ENCODE measurements at places on chromosomes 12 and 14. TPM values are rescaled to one million over a fixed set of nuclear protein-coding genes. Genes with fewer than 3 reads are reported as not detected.
A peak's percentile ranks its signal among the peaks of the same experiment; 100 is the strongest.

- DNase-seq: no peak
These were observed 82.9 kb downstream of the NEDD1 start for GRCh38 chr12:96989916-96990315.

- no peak for DNase-seq
These were observed 240.0 kb downstream of the MDGA2 start for GRCh38 chr14:47435331-47435965.

DNA sequence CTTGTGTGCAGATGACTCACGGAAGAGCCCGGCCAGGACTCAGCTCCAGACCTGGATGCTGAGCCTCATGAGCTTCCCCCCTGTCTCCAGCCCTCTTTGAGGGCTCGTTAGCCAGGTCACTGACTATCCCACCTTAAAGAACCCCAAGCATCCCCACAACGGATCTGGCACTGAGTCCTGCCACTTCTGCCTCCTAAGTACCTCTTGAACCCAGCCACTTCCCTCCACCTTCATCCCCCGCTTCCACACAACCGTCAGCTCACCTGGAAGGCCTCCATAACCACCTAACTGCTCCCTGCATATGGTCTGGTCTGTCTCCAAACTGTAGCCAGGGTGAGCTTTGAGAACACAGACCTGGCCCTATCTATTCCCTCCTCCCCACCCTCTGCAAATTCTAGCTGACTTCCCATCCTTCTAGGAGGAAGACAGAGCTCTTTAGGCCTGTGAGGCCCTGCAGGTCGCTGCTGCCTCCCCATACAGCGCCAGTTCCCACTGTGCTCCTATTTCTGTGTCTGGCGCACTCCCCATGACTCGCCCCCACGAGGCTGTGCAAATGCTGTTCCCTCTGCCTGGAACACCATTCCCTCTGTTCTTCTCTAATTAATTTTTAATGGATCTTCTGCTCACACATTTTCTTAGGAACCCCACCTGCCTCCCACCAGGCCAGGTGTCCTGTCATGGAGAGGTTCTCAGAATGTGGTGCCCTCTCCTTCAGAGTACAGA lies 2.9 kb upstream of the HSP90AA1 start:
- no peak for DNase-seq

GRCh38 chr12:13227191-13227590 lies 30.7 kb downstream of the EMP1 start:
- DNase-seq: no peak

DNA sequence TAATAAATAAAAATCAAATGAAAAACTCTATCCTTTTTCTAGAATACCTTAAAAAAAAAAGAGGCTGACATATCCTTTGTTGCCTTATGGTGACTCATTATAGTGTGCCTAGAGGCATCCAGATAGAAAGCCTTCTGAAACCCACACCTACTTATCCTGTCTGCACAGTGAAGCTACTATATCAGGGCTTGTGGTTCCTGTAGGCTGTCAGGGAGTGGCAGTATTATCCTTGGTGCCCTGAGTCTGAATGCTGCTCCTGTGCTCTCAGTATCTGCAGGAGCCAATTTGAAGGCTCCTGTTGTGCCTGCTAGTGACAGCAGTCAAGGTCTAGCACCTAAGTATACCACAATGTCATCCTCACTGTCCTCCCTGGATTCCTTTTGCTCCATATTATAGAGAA lies 168.4 kb upstream of the AVPR1A start:
- DNase-seq: no peak

- peak; percentile 18 for DNase-seq
These were observed 16.4 kb downstream of the CEP170B start for GRCh38 chr14:104881369-104881979.

DNA sequence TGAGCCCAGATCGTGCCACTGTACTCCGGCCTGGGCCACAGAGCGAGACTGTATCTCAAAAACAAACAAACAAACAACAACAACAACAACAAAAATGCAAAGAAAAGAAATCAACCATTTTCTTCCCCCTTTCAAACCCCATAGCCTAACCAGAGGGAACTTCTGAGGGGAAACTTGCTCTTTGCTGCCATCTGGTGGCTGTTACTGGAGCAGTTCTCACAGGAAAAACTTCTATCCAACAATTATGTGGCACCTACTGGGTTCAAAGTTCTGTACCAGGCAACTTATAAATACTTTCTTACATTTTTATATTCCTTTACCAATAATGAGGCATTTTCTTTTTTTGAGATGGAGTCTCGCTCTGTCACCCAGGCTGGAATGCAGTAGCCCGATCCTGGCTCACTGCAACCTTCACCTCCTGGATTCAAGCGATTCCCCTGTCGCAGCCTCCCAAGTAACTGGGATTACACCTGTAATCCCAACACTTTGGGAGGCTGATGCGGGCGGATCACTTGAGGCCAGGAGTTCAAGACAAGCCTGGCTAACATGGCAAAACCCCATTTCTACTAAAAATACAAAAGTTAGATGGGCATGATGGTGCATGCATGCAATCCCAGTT lies 50.9 kb upstream of the BICDL1 start:
- peak; percentile 44 for DNase-seq

DNA sequence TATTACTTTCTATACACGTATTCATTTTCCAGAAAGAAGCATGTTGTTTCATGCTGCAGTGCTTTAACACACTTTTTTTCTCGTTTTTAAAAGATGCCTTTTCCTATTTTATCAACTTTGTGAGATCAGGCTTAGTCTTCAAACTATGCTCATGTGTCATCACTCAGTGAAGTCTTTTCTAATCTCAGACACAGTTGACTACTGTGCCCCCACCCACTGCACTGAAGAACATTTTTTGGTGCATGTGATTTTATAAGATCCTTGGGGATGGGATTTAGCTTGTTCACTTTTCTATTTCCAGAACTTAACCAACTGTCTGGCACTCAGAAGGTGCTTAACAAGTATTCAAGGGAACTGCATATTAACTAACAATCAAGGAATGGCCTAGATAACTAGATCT lies 85.5 kb downstream of the CDK17 start:
- no peak for DNase-seq

- DNase-seq: no peak
These were observed 16.5 kb downstream of the TRAF3 start for GRCh38 chr14:102793531-102794328.

DNA sequence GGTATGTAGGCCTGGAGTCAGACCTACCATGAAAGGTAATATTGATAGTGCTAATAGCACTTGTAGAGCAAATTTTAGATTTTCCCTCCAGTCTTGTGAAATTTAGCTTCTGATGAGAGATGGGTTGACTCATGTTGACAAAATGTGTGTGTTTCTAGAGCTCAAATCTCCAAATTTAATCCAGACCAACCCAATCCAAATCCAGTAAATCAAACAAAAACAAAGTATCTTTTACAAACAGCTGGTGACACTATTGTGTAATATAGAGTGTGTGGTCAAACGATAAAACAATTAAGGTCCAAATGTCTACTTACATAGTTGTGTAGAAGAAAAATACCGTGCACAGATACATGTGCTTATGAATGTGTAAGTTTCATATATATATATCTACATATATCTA lies 63.4 kb upstream of the KITLG start:
- no peak for DNase-seq

DNA sequence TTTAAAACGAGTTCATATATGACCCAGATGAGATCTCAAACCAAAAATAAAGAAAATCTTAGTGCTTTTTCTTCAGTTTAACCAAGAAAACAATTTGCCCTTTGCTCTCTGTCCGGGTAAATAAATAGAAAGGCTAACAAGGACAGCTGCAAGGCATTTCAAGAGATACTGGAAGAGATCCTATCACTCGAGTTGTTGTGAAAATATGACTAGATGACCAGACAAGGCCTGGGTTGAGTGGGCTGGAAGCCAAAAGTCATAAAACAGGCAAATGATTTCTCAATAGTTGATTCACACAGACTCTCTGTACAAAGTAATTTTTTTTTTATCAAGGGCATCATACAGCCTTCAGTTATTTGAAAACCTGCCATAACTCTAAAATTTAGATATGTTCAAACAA lies 55.9 kb upstream of the AVPR1A start:
- DNase-seq: no peak

- DNase-seq: no peak
These were observed 1630.4 kb upstream of the SEL1L start for GRCh38 chr14:83164016-83164415.

Gene TAS2R7
- not detected for total RNA-seq

Gene LIN7A
- 16.1 TPM for total RNA-seq

Gene OTX2
- not detected for total RNA-seq

Gene SRRM4
- total RNA-seq: 0.13 TPM

Gene RD3L
- total RNA-seq: 11.6 TPM

Gene TBC1D30
- total RNA-seq: 1.3 TPM
